ENCODE measurements at places on chromosomes 16 and 17. TPM values are rescaled to one million over a fixed set of nuclear protein-coding genes. Genes with fewer than 3 reads are reported as not detected.

- peaks cover 2% of the 10 kb centered on the region for H3K36me3 ChIP-seq
- DNase-seq, result no peak
- no peak overlapping the region for H3K27ac ChIP-seq
Observed at GRCh38 chr17:45129940-45130680, 2.2 kb downstream of the PLCD3 start.

SMTNL2 gene
- 1.5 TPM for total RNA-seq

DNA sequence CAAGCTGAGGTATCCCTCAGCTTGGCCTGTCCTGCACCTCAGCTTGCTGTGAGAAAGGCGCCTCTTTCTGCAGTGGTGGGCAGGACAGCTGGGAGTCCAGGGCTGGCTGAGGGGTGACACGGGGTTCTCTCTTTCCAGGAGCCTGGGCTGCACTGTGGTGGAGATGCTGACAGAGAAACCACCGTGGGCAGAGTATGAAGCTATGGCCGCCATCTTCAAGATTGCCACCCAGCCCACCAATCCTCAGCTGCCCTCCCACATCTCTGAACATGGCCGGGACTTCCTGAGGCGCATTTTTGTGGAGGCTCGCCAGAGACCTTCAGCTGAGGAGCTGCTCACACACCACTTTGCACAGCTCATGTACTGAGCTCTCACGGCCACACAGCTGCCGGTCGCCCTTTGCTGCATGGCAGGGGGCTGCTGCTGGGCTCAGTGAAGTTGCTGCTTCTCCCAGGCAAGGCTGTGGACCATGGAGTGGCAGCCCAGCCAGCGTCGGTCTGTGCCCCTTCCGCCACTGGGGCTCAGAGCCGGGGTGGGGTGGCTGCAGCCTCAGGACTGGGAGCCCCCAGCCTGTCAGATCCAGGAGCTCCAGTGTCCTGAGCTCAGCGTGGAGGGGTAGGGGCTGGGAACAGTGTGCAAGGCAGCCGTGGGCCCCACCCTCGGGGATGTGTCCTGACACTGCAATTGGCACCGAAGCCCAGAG is 6.4 kb downstream of the LIMD2 start:
- H3K27ac ChIP-seq, result no peak overlapping the region
- H3K4me3 ChIP-seq, result no peak overlapping the region
- H3K36me3 ChIP-seq, result peaks cover 12% of the 10 kb centered on the region
- no peaks in the 10 kb centered on the region for H3K4me1 ChIP-seq
- no peak for DNase-seq
- no peaks in the 10 kb centered on the region for H3K27me3 ChIP-seq

DNA sequence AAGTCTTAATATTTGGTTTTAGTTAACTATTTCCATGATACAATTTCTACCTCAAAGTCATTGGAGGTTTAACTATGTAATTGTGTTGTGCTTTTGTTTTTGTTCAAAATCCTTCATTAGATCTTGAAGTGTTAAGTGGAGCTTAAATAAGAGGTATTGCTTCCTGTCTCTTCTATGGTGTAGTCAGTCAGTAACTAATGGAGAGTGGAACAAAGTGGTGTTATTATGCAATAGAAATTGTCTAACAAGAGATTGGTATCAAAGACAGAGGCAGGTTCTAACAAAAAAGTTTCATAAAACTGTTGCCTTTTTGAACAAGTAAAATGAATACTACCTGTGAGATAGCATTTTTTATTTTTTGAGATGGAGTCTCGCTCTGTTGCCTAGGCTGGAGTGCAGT is 45.2 kb downstream of the GRB7 start:
- no peak for DNase-seq
- no peak overlapping the region for H3K4me3 ChIP-seq

CLEC10A gene
- total RNA-seq, result not detected

DNA sequence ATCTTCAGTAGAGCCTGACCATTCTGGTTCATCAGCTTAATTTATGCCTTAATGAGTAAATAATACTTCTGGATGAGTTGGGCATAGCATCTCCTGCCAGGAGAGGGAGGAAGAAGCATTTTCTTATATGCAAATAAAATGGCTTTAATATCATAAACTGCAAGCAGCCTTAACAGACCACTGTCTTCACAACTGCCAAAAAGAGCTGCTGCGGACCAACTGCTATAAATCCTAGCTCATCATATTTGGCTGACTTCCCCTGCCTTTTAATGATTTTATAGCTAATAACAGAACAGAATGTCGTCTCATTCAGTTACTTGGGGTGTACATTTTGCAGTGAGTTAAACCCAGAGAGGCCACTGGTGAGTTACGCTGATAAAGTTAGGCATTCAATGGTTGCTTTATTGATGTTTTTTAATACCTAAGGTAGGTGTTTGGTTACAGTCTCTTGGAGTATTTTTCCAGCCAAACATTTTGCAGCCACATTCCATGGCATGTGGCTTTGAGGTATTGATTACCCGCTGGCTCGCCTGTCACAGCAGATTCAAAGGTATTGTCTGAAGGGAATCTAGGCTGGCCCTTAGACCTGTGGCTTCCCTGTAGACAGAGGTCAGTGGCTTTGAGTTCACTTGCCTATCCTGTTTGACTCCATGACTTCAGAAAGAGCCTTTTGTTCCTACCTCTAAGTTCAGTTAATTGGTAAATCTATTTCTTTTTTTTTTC is 16.4 kb downstream of the FAM20A start:
- H3K27me3 ChIP-seq, result no peaks in the 10 kb centered on the region
- no peak overlapping the region for H3K4me3 ChIP-seq
- no peaks in the 10 kb centered on the region for H3K4me1 ChIP-seq
- DNase-seq, result no peak
- no peak overlapping the region for H3K27ac ChIP-seq

GDPD3 gene
- total RNA-seq, result 1.0 TPM

Measured in fibroblast of lung (primary cell).